Stimulated activated CD4-positive, alpha-beta T cell treated with anti-CD3 and anti-CD28 coated beads, Interleukin-1b, Interleukin-23, amount 100 ng/mL, for 24 hours (primary cell): ENCODE measurements at places on chromosomes 16 and 17.

GRCh38 chr16:84079664-84080063, 37.1 kb upstream of the SLC38A8 start:
- DNase-seq = no peak

GRCh38 chr16:10120953-10121352, 61.3 kb downstream of the GRIN2A start:
- DNase-seq = no peak

DNA sequence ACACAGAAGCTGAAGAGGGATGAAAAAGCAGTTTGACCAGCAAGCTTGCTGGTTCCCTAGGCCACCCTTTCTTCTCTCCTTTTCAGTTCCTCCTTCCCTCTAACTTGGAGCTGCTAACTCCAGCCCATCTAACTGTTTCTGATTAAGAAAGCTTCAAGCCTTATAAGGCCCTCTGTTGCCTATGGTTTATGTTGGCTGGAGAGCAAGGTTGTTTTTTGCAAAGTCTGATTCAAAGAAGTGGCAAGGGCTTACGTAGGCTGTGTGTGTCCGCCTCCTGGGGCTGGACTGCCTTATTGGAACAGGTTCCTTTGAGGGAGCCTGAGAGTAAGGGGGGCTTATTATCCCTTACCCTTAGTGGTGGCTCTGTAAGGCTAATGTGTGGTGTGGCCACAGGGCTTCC, 7.1 kb downstream of the AKAP1 start:
- DNase-seq = no peak

GRCh38 chr17:3528403-3528851, 29.2 kb downstream of the TRPV3 start:
- DNase-seq = no peak

- no peak for DNase-seq
Measured at GRCh38 chr17:75757086-75757681, 7.8 kb downstream of the GALK1 start.

DNA sequence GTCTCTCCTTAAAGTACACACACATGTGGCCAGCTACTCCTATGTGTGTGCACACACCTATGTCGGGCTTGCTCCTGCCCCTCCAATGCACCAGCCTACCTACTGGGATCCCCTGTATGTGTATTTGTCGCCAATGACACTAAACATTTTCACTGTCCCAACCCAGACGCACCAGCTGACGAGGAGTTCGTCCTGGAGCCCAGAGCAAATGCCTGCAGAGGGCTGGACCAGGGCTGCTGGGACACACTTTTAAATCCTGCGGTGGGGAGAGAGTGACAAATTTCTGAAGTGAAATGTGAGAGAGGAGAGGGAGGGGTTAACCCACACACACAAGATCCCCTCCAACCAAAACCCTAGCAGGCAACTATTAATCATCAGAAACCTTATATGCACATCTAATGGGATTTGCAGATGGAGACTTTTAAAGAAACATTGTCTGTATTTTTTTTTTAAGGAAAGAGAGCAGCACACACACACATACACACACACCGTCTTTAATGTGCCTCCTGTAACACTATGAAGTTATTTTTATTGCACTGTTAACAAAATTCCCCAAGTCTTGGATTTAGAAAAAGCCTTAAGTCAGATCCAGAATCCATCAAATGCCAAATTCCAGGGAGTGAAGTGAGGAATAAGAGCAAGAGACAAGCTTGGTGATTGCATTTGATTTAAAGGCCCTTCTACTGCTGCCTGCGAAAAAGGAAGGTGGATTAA, at the start of gene MEOX1:
Gene MEOX1, minus strand, starts transcription at position 224 of the 714 bp plus-strand sequence. CDS start 388 bp downstream, outside the sequence.
- no peak for DNase-seq

DNA sequence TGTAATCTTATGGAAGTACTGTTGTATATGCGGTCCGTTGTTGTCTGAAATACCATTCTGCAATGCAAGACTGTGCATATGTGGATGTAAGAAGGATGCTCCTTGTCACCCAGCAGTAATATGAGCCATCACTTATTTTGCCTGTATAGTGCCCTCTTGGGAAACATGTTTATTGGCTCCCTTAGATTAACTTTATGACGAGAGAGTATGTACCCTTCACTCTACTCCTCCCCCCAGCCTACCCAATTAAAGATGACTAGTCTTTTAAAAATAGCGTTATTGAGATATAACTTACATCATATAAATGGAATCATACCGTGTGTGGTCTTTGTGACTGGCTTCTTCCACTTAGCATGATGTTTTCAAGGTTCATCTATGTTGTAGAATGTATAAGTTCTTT, 33.6 kb downstream of the FTO start:
- no peak for DNase-seq

DNA sequence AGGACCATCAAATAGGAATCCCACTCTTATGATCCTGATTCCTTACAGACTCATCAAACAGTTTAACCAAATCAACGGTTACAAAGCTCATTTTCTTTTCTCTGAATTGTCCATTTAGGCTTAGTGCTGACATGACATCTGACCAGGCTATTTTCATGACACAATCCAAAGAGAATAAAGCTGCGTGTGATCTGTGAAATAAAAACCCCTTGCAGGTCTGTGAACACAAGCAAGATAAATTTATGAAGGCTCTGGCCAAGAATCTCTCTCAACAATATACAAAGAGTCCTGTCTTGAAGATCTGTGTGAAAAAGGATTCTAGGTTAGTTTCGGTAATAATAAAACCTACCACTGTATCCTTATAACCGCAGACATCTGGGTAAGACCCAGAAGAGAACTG, 22.0 kb downstream of the COG1 start:
- no peak for DNase-seq

GRCh38 chr17:33639103-33639880, 346.2 kb upstream of the ASIC2 start:
- DNase-seq = no peak

- DNase-seq = no peak
Measured at GRCh38 chr16:13594823-13595222, 325.1 kb upstream of the ERCC4 start.

- DNase-seq = no peak
Measured at GRCh38 chr17:79613195-79613772, 2.4 kb upstream of the RBFOX3 start.

DNA sequence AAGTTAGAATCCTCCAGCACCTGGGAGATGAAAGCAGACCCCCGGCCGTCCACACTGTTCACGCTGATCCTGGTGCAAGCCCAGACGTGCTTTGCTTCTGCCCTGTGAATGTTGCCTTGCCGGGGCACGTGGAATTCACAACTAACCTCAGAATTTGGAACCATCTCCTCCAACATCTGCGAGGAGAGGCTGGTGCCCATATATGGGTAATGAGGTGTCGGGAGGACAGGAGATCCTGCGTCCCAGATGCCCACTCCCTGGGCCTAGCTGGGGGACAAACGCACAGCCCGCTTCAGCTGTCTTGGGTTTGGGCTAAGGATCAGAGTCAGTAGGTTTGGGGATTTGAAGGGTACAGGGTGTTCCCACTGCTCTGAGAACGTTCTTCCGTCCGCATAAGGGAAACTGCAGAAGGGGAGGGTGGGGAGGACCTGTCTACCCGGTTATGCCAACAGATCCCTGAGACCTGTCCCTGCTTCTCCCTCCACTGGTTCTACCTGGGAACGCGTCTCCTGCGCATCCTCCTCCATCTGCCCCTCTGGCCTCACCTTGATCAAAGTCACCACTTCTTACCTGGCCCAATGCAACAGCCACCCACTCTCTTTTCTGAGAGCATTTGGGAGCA, 14.1 kb downstream of the PPL start:
- no peak for DNase-seq

DNA sequence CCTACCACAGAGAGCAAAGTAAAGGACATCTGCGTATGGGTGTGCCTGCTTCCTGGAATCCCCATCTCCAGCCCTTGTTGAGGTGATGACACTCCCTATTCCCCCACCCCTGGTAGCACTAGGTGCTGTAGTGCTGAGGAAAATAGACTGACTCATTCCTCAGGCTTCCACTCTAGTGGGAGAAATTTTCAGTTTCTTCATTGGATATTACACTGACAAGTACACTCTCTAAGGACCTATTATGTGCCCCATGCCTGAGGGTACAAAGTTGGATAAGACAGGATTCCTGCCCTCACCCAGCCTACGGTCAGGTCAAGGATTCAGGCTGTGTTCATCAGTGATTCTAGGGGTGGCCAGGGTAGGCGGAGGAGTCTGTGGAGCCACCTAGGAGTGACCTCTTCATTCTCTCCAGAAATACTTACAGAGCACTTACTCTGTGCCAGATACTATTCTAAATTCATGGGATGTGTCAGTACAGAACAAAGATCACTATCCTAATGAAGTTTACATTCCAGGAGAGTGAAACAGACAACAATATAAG, 4.5 kb upstream of the ZC3H7A start:
- DNase-seq = no peak

DNA sequence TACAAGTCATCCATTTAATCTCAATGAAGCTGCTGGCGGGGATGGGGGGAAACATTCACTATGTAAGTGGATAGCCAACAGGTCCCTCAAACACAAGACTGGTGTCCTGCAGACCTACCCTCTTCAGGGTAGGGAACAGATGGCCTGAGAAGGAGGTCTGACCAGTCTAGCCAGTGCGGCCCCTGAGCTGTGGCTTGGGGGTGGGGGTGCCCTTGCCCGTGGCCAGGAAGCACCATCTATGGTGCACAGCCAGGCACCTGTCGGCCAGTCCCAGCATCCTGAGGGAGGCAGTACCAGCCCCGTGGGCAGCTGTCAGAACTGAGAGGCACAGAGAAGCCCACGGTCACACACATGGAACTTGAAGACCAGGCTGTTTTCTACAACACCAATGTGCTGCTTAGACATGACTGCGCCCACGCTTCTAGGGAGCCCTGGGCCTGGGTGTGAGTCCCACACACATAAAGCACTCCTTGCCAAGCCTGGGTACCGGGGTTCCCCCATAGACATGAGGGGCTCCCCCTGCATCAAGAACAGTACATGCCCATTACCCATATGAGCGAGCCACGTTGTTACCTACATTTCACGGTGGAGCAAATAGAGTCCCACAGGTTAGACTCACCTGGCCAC, 40.9 kb downstream of the RMI2 start:
- no peak for DNase-seq

DNA sequence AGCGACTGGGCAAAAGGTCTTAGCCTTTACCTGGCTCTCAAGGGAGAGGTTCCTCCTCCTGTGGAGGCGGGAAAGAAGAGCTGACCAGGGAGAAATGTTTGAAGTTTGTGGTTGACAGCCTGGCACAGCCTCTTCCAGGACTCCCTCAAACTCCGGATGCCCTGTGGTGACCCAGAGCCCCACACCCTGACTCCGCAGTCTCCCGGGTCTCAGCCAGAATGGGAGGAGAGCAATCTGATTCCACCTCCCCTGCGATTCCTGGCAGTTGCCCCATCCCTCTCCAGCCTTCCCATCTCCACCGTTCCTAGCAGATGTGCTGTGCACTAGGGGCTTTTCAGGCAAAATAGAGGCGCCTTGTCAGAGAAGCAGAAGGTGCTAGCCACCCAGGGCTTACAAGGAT, 5.5 kb upstream of the DNAI2 start:
- DNase-seq = no peak

GRCh38 chr17:80855948-80856862, 135.4 kb upstream of the CHMP6 start:
- DNase-seq = peak; percentile 69

DNA sequence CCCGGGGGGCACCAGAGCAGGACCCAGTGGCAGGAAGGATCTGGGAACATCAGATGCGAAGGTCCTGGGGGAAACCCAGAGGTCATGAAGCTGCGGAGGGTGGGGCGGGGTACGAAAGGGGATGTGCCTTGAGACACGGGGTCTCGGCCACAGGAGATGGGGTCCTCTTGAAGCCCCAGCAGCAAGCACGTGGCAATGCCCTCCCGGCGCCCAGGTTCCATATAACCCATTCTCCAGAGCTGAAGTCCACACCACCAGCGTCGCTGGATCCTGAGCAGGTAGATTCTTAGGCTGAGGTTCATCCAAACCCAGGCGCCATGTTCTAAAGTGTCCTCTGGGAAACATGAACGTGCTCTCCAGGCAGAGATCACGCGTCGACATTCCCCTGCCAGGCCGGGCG, 20.9 kb downstream of the PIEZO1 start:
- no peak for DNase-seq

- no peak for DNase-seq
Measured at GRCh38 chr17:73936908-73937627, 266.4 kb upstream of the RPL38 start.

DNA sequence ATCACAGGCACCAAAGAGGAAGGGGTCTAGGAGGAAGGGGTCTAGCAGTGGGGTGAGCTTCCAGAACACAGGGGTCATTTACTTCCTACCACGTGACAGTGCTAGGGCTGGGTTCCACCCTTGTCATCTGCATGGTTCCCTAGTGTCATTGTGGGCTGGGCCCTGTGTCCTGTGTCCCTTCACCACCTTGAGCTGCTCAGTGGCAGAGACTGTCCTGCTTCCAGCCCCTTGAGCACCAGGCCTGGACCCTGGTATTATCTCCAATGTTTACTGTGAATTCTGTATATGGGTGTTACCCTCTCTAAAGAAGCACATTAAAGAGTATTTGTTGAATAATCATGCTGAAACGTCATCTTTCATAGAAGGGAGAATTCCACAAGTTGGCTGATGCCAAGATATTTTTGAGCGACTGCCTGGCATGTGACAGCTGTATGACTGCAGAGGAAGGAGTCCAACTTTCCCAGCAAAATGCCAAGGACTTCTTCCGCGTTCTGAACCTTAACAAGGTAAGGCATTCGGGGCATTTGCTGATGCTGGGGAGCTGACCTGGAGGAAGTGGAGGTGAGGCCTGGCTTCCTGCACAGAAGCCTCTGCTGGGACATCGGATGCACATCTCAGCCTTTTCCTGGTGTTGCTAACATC, 5.5 kb downstream of the NARF start:
- no peak for DNase-seq

- no peak for DNase-seq
Measured at GRCh38 chr16:65388592-65388991, 266.7 kb upstream of the CDH11 start.

DNA sequence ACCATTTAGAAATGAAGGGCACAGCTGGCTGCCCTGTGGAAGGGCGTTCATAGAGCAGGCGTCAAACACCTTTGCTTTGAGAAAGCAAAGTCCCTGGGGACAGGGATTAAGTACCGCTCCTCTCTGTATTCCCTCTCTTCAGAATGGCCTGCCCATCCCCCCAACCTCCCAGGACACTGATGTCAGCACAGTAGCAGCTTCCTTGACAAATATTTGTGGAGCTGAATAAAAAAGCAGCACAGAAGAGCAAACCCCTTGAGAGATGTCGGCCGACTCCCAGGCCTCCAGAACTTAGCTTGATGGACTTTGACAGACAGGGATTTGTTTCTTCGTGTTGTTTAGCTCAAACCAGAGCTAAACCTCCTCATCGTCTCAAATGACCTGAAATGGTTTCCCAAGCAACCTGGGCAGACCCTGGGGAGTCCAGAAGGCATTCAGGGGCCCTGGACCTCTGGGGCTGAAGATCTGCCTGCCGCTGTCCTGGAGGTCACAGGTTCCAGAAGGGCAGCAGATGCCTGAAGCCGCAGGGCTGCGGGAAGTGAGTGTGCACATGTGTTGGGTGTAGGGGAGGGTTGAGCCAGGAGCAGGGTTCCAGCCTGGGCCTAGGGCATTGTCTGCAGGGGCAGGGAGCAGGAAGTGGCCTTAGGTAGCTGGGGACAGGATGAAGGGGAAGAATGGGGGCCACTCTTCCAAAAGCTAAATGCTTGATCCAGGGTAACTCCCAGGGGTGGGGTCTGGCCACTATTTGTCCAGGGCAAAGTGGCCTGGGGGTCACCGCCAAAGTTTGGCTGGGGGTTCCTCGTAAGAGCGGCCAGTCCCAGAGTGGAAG, 42.3 kb upstream of the NKD1 start:
- no peak for DNase-seq

GRCh38 chr16:89525146-89525913, 17.1 kb downstream of the SPG7 start:
- no peak for DNase-seq
